Activated naive CD4-positive, alpha-beta T cell treated with Interleukin-2 at 50 U/mL for 16 hours (primary cell): ENCODE measurements at places on chromosomes 4 and X.

- no peak for DNase-seq
These were observed 41.3 kb downstream of the ATG4A start for GRCh38 chrX:108132876-108133275.

DNA sequence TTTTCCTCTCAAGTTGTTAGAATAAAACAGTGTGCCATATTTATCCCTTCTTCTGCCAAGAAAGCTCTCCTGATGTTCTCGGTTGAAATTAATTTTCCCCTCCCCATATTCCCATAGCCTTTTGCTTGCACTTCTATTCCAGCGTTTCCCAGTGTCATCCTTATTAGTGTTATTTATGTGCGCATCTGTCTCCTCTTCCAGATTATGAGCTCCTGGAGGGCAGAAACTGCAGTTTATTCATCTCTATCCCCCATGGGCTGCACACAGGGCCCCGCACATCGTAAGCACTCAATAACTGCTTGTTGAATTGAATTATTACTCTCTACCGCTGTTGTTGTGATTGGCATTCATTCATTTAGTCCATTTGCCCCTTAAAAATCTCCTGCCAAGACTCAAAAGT lies 149.4 kb downstream of the SOX3 start:
- DNase-seq: no peak

GRCh38 chr4:4631150-4631549 lies 89.3 kb upstream of the STX18 start:
- no peak for DNase-seq

- DNase-seq: no peak
These were observed 170.7 kb upstream of the ZCCHC13 start for GRCh38 chrX:74133156-74133796.

DNA sequence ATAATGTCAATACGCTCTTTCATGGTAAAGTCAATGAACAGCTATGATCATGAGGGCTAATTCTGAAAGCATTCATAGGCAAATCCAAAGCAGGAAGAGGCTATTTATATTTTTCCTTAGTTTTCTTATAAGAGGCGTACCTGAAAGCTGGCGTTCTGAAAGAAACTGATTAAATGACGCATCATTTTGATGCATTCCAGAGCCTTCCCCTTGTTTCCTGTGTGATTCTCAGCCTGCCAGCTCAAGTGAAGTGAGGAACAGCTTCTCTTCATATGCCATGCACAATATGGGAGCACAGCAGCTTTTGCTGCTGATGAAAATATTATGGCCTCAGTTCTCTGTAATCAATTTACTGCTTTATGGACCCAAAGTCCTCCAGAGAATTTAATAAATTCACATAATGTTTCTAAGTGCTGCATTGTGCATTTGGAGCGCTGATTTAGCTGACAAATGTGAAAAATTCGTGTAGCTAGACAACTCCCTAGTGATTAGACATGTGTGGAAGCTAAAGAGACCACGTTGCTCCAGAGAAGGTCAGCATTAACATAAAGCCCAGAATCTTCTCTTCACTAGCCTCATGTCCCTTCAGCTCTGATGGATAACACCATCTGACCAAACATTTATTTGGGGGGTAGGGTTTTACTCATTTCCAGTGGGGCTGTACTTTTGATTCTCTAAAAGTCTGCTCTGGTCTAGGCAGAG lies 110.8 kb downstream of the GPAT3 start:
- no peak for DNase-seq
